ENCODE measurements at places on chromosomes 5 and 9. TPM values are rescaled to one million over a fixed set of nuclear protein-coding genes. Genes with fewer than 3 reads are reported as not detected.

DNA sequence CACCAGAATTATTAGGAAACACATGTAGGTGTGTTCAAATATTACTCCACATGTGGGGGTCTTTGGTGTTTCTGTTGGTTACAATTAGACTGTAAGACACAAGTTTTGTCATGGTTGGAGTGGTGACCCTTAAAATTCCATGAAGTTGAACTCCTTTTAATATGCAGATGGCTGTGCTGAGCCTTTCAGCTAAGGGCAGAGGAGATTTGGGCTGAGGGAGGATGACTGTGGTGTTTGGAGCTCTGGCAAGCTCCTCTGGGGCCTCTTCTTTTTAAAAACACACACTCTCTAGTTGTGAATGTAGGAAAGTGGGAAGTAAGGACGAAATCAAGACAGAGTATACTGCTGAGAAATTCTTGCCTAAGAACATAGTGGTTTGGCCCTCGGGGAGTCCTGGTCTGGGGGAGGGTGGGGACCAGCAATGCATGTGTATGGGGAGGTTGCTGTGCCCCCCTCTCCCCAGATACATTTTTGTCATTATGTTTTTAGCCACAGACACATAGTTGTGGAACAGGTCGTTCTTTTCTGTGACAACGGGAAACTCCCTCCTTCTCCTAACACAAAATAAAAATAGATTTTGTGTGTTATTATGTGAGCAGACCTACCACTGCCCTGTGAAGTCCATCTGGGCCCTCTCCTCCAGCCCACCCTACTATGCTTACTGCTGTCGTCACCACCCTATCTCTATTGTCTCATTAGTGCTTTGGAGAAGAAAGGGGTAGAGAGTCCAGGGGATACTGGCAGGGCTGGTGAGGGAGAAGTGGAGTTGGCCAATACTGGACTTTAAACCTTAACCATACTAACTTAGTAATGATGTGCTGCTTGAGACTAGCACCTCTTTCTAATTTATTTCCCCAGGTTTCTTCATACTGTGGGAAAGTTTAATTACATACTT lies 10.0 kb downstream of the SMARCA2 start:
- peaks cover 19% of the 10 kb centered on the region for H3K27me3 ChIP-seq
- no peak overlapping the region for H3K27ac ChIP-seq
- no peaks in the 10 kb centered on the region for H3K36me3 ChIP-seq

DNA sequence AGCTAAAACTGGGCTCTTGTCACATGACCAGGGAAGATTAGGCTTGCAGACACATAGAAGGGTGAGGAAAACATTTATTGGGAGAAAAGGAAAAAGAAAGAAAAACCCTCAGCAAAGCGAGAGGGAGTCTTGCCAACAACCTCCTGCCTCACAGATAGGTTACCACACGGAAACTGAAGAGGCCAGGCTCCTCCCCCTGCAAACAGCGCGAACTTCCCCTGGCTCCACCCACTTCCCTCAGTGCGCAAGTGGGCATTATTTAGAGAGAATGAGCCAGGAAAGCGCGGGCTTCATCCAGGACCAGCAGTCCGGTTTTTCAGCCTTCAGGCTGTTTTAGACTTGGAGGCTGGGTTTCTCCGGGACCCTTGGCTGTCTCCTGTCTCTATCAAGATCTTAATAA lies 70.3 kb downstream of the STK32A start:
- H3K36me3 ChIP-seq, result no peaks in the 10 kb centered on the region
- H3K4me1 ChIP-seq, result no peaks in the 10 kb centered on the region
- H3K27ac ChIP-seq, result no peak overlapping the region
- H3K27me3 ChIP-seq, result no peaks in the 10 kb centered on the region
- no peak overlapping the region for H3K4me3 ChIP-seq
- no peak for DNase-seq

GRCh38 chr5:14600846-14601245 lies 19.3 kb downstream of the OTULINL start:
- peaks cover 3% of the 10 kb centered on the region for H3K36me3 ChIP-seq
- H3K4me1 ChIP-seq, result no peaks in the 10 kb centered on the region
- no peak overlapping the region for H3K27ac ChIP-seq
- H3K4me3 ChIP-seq, result no peak overlapping the region
- no peak for DNase-seq
- H3K27me3 ChIP-seq, result no peaks in the 10 kb centered on the region

DNA sequence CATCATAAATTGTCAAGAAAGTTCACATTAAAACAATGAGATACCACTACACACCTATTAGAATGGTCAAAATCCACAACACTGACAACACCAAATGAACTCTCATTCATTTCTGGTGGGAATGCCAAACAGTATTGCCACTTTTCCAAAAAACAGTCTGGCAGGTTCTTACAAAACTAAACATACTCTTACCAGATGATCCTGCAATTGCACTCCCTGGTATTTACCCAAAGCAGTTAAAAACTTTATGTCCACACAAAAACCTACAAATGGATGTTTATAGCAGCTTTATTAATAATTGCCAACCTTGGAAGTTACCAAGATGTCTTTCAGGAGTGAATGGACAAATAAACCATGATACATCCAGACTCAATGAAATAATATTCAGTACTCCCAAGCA lies 56.8 kb downstream of the ZNF608 start:
- no peaks in the 10 kb centered on the region for H3K27me3 ChIP-seq
- peaks cover 61% of the 10 kb centered on the region for H3K4me1 ChIP-seq
- no peak for DNase-seq
- H3K4me3 ChIP-seq, result no peak overlapping the region
- no peak overlapping the region for H3K27ac ChIP-seq
- H3K36me3 ChIP-seq, result peaks cover 28% of the 10 kb centered on the region

- H3K4me1 ChIP-seq, result peaks cover 6% of the 10 kb centered on the region
- H3K4me3 ChIP-seq, result no peak overlapping the region
- no peaks in the 10 kb centered on the region for H3K27me3 ChIP-seq
- no peaks in the 10 kb centered on the region for H3K36me3 ChIP-seq
- DNase-seq, result no peak
- H3K27ac ChIP-seq, result no peak overlapping the region
Observed at GRCh38 chr5:77683171-77683732, 44.7 kb upstream of the OTP start.

- H3K27ac ChIP-seq, result no peak overlapping the region
- H3K36me3 ChIP-seq, result no peaks in the 10 kb centered on the region
- DNase-seq, result no peak
- H3K4me1 ChIP-seq, result peaks cover 23% of the 10 kb centered on the region
- no peak overlapping the region for H3K4me3 ChIP-seq
Observed at GRCh38 chr5:119358901-119359603, 3.2 kb downstream of the TNFAIP8 start.

Gene OLFM1
- 23.3 TPM for total RNA-seq
